Mucosa of gallbladder (tissue), 1 donor: ENCODE measurements at places on chromosomes 3 and 15. TPM values are rescaled to one million over a fixed set of nuclear protein-coding genes. Genes with fewer than 3 reads are reported as not detected.

ANKUB1 gene
- total RNA-seq, result not detected

ABHD17C gene
- total RNA-seq, result 11.2 TPM

COMMD4 gene
- 57.6 TPM for total RNA-seq

ZNF385D gene
- total RNA-seq, result 25.8 TPM

ADGRG7 gene
- 2.0 TPM for total RNA-seq

CCR3 gene
- not detected for total RNA-seq

SLC28A1 gene
- total RNA-seq, result 2.6 TPM

GOLGA6L4 gene
- total RNA-seq, result 1.8 TPM

XIRP1 gene
- total RNA-seq, result 0.09 TPM

C3orf70 gene
- 20.0 TPM for total RNA-seq

IMP3 gene
- 66.3 TPM for total RNA-seq

ZBTB47 gene
- total RNA-seq, result 41.2 TPM
